ENCODE measurements at places on chromosomes 13 and 19.

DNA sequence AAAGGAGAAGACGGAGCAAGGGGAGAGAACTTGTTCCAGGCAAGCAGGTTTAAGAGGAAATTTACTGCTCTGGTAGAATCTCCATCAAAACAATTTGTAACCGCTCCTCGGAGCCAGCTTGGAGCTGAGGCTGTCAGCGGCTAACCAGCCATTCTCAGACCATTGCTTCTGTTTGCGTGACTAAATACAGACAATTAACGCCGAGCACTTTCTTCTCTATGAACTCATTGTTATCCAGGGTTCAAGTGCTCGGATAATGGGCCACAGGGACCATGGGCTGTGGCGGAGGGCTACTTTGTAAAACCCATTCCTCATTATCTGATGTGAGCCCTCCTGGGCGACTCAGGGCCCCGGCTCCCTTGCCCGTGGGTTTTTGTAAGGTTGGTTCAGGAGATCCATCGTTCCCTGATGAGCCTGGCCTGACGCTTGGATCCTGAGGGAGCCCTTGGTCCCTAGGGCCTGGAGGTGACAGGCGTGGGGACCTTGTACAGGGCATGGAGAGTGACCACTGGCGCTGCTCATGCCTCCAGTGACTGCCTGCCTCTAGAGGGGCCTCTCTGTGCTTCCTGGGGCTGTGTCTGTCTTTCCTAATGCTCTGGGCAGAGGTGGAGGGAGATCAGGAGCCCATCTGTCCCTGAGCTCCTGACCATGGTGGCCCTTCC lies 61.5 kb upstream of the ZNF536 start:
- DNase-seq = no peak

DNA sequence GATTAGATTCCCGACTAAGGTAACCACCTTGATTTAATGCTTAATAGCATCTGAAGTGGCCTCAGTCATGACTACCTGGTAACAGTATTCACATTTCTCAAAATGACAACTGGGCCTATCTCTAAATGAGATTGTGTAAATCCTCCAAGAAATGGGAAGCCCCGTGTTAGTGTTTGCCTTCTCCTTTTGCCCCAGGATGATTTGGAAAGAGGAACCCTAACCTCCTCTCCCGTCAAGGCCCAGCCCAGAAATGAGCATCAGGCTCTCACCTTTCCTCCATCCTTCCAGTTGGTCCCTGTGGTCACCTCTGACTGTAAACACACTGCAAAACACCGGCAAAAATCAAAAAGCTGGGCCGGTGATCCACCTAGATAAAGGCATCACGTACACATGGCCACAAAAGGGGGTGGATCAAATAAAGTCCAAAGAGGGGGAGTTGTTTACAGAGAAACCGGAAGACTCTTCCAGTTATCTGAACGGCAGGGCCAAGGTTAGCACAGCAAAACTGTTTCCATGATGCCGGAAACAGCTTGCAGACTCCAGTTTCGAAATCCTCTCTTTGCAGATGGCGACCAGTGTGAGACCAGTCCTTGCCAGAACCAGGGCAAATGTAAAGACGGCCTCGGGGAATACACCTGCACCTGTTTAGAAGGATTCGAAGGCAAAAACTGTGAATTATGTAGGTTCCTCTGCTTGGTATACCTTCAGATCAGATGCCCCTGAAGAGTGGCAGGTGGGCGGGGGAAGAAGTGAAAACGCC lies 16.4 kb downstream of the F10 start:
- no peak for DNase-seq

- no peak for DNase-seq
These were observed 21.2 kb upstream of the DOCK9 start for GRCh38 chr13:98998831-98999638.

- DNase-seq = no peak
These were observed 85.2 kb upstream of the RNF113B start for GRCh38 chr13:98262292-98262691.

GRCh38 chr19:16676101-16676798 lies 15.3 kb downstream of the TMEM38A start:
- no peak for DNase-seq

GRCh38 chr19:55703790-55704215 lies 28.8 kb downstream of the EPN1 start:
- DNase-seq = peak; percentile 45

DNA sequence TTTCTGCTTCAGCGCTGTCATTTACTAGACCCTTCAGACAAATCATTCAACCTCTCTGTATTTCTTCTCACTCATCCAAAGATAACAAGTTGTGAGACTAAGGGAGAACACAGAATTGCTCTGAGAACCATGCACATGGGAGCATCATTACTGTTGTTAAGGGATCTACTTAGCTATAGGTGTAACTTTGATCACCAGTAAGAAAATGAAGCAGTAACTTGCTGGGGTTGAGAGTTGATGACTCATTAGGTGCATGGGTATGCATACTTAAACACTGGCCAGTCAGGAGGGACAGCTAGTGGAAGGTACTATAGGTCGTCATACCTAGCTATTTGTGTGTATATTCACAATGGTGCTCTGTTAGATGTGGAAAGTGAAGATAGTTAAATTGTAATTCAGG lies 61.5 kb downstream of the B3GLCT start:
- DNase-seq = no peak

DNA sequence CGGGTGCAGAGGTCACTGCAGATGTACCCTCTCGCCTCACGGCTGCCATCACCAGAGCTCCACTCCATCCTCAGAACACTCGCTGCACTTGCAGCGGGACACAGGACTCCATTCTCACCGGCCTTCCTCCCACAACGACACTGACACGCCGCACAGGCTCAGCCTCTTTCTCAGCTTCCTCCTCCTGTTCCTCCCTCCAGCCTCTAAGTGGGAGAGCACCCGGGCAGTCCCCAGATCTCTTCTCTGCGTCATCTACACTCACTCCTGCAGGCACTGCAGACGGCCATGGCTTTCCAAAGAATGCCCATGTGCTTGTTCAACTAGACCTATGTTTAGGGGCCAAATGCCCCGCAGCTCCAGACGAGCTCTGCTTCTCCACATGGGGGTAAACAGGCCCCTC lies 14.3 kb upstream of the FKRP start:
- DNase-seq = no peak

DNA sequence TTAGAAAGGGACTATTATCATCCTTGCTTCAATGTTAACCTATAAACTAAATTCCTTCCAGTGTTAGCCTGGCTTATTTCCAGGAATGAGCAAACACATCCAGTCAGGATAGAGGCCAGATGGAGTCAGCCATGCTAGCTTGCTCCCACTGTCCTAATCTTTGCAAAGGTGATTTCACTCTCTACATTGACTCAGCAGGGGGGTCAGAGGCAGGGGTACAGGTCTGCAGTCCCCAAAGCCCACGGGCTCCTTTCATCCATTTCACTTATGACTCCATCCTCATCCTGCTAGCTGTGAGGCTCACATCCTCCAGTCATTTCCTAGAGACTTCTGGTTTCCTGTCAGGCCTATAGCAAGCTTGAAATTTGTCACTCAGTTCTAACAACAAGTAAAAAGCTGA lies 63.4 kb upstream of the CEACAM8 start:
- no peak for DNase-seq

- no peak for DNase-seq
These were observed 2.0 kb downstream of the FARP1 start for GRCh38 chr13:98144801-98145350.

DNA sequence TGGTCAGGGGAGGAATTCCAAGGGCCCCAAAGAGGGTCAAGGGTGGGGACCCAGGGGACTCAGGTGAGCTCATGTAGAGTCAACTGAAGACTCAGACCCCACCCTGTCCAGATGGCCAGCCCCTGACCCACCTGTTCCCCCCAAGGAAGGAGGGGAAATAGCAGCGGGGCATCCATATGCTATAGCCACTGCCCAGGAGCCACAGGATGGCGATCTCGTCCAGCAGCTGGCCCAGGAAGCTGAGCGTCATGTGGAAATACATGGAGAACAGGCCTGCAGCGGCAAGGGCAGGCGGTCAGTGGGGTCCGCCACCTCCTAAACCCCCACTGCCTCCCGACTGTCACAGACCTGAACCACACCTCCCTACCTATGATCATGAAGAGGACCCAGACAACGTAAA lies 21.4 kb downstream of the ACER1 start:
- no peak for DNase-seq

DNA sequence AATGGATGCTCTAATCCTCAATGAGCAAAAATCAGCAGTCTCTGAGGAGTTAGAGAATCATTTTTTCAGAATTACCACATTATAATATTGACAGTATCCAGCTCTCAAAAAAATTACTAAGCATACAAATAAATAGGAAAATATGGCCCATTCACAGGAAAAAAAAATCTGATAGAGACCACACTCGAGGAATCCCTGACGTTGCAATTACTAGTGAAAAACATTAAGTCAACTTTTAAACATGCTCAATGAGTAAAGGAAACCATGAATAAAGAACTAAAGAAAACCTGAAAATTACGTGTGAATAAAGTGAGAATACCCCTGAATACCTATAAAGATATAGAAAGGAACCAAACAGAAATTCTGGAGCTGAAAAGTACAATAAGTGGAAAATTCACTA lies 38.7 kb upstream of the ZNF780A start:
- no peak for DNase-seq

GRCh38 chr13:29958476-29958875 lies 108.1 kb upstream of the UBL3 start:
- no peak for DNase-seq

GRCh38 chr13:113783966-113784644 lies 25.1 kb downstream of the TMEM255B start:
- no peak for DNase-seq

GRCh38 chr19:43934055-43934984 lies 762 bp downstream of the ZNF45 start:
- DNase-seq = no peak

GRCh38 chr13:81207636-81208035 lies 866.7 kb upstream of the SPRY2 start:
- no peak for DNase-seq

DNA sequence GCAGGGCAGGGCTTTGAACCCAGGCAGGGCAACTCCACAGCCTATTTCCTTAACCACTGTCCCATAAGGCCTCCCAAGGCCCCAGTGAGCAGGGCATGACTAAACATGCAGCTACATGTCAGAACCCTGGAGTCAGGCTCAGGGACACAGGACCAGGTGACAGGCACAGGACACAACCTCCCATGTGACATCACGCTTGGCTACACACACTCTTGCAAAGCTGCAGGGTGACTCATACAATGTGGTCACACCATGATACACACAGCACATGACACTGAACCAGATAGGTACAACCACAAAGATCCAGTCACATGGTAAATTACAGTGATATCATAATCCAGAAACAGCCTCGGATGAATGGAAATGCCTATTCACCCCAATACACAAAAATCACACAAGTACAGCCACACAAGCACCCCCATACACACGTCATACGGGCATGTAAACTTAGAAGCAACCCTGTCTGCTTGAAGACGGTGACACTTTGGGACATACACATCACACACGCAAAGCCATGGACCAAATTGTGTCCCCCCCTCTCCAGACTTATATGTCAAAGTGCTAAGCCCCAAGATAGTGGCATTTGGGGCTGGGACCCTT lies 14.5 kb downstream of the KLK4 start:
- DNase-seq = no peak

Data from activated naive CD4-positive, alpha-beta T cell treated with anti-CD3 and anti-CD28 coated beads, Interleukin-2, amount 50 U/mL, for 16 hours (primary cell).